NCI-H1417 treated with DMSO at 0.1 percent for 48 hours (cell line): ENCODE measurements at places on chromosomes 7 and 10.

GRCh38 chr7:47405921-47406800 lies 175.8 kb downstream of the TNS3 start:
- DNase-seq: no peak

DNA sequence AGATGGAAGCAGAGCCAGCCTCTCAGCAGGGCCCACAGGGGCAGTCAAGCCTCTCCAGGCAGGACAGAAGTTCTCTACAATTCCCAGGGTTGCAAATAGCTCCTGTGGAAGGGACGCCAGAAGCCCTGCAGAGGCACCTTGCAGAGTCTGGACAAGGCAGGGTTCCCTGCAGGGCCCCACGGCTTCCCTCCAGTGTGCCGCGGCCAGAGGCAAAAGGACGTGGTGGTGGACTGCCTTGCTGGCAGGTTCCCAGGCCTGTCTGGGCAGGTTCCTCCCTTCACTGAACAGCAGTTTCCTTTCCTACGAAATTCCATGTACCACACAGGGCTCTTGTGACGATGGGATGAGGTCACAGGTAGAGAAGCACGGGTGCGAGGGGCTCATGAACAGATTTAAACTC lies 25.1 kb downstream of the UPP1 start:
- no peak for DNase-seq

GRCh38 chr10:97371696-97372095 lies 29.4 kb downstream of the RRP12 start:
- DNase-seq: no peak

GRCh38 chr10:46541735-46542566 lies 14.5 kb downstream of the GPRIN2 start:
- no peak for DNase-seq

DNA sequence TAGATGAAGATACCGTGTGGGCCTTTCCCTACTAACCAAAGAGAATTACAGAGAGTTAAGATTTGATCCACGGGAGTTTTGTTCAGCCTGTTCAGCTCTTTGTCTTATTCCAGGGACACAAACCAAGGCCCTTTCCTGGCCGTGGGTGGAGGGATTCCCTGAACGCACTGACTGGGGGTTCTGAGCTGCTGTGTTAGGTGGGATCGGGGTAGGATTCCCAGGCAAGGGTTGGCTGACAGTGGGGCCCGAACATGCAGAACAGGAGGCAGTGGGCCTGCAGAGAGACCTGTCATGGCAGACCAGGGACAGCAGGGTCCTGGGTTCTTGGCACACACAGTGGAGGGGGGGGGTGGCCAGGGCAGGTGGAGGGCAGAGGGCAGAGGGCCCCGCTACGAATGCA lies 89.5 kb upstream of the MKI67 start:
- DNase-seq: no peak

- no peak for DNase-seq
These were observed 43.9 kb upstream of the BMS1 start for GRCh38 chr10:42738679-42739078.

GRCh38 chr7:151320263-151320845 lies 21.3 kb upstream of the NUB1 start:
- DNase-seq: no peak

DNA sequence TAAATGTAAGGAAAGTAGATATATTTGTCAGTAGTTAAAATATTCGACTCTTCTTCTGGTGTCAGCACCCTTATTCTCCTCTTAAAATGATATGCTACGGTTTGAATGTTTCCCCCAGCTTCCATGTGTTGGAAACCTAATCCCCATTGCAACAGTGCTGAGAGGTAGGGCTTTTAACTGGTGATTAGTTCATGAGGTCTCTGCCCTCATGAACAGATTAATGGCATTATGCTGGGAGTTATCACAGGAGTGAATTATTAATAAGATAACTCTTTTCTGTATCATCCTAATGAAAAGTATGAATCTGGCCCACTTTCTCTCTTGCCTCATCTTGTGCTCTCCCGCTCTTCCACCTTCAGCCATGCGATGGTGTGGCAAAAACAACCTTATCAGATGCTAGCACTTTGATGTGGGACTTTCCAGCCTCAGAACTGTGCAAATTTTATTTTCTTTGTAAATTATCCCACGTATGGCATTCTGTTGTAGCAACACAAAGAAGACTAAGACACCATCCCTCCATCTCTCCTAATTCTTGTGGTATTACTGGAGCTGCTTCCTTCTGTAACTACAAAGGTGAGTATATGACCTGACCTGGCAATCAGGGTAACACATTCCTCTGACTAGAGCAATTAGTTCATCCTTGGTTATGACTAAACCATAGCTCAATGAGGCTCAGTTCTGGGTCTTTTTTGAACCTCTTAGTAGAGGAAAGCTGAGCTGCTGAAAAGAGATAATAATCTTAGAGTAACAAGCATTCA lies 171.1 kb upstream of the TMEM196 start:
- no peak for DNase-seq

DNA sequence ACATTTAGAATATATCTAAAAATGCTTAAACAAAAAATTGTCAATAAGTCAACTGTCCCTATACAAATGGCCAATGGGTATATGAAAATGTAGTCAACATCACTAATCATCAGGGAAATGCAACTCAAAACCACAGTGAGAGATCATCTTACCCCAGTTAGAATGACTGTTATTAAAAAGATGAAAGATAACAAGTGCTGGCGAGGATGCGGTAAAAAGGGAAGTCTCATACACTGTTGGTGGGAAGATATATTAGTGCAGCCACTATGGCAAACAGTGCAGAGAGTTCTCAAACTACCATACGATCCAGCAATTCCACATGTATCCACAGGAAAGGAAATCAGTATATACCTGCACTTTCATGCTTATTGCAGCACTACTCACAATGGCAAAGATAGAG lies 48.6 kb upstream of the APBB1IP start:
- DNase-seq: no peak

GRCh38 chr10:16314259-16314658 lies 122.6 kb upstream of the PTER start:
- DNase-seq: no peak

GRCh38 chr10:92845921-92846320 lies 2.4 kb upstream of the EXOC6 start:
- DNase-seq: no peak

DNA sequence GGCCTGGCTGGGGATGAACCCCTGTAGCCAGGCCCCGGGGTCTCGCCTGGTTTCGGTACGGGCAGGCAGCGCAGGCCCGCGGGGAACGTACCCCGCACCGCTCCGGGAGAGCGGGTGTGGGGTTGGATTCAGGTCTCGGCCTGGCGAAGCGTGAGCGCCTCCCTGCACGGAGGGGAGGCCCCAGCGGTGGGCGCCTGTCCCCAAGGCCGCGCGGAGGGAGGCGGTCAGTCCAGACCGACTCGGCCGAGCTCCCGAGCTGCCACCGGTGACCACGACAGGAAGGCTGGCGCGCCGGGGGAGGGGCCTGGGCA lies 378 bp upstream of the INPP5F start:
- no peak for DNase-seq

DNA sequence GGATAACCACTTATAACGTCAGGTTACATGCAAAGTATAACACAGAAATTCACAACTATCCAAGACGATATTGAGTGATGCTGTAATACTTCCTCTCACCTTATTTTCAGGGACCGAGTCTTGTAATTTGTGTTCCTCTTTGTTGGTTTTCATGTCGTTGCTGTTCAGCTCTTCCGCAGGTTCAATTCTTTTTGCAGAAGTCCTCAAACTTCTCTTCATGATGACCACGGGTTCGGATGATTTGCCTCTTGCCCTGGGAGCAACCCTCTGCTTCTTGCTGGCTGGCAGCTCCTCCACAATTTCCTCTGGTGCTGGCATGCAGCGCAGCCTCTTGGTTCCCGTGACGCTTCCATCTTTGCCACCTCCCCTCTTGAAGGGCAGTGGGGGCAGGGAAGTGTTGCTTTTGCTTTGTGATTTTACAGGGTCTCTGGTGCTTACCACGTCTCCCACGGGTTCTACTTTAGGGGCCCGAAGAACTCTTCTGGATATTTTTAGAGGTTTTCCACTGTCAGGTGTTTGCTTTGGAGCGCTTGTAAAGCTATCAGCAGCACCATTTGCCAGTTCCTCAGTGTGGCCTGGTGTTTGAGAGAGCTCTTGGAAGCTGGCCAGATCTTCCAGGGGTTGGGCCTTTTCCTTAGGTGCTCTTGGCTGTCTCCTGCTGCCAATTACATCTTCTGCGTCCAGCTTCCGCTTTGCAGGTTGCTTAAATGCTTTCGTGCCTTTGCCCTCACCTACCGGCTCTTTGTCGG lies 23.6 kb downstream of the MKI67 start:
- DNase-seq: no peak

DNA sequence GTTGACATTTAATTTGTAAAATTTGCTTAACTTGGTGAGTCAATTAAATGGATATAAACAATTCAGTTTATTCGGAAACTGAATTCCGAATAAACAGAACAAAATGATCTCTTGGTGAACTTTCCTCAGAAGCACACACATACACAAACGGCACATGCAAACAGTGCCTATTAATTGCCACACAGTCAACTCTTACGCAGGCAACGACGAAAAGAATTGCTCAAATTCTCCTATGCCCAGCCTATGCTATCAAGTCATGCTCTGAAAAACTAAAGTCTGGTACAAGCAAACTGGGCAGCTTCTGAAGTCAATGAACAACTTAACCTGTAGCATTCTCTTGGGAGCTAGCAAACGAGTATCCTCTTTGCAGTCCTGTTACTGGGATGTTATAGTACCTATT lies 38.8 kb upstream of the ASL start:
- DNase-seq: no peak
